ENCODE measurements at places on chromosomes 2 and 18. TPM values are rescaled to one million over a fixed set of nuclear protein-coding genes. Genes with fewer than 3 reads are reported as not detected.

The CNGA3 gene
- not detected for total RNA-seq

The LYPD6 gene
- total RNA-seq = 30.1 TPM

The ONECUT2 gene
- 173 TPM for total RNA-seq

The SPATS2L gene
- total RNA-seq = 243 TPM

The CYS1 gene
- 27.8 TPM for total RNA-seq

The SKOR2 gene
- not detected for total RNA-seq

The CAPN13 gene
- 44.4 TPM for total RNA-seq

The STEAP3 gene
- total RNA-seq = 9.3 TPM

The NFATC1 gene
- 7.4 TPM for total RNA-seq

The ZSWIM2 gene
- not detected for total RNA-seq

The INPP5D gene
- total RNA-seq = 30.4 TPM

The SCN2A gene
- 1.7 TPM for total RNA-seq

The IL1R1 gene
- 51.9 TPM for total RNA-seq

The CTNNA2 gene
- 0.37 TPM for total RNA-seq

The NPHP1 gene
- 8.6 TPM for total RNA-seq

The PARD6G gene
- total RNA-seq = 4.1 TPM

The SLC4A1AP gene
- 17.4 TPM for total RNA-seq

The CFAP210 gene
- 0.23 TPM for total RNA-seq

The MYO5B gene
- total RNA-seq = 63.1 TPM

The ABCG8 gene
- total RNA-seq = 2.6 TPM

The PFN4 gene
- 0.35 TPM for total RNA-seq

The SIX3 gene
- not detected for total RNA-seq

The ZNF396 gene
- total RNA-seq = 3.3 TPM

The ORC4 gene
- 42.5 TPM for total RNA-seq

The CRYGD gene
- total RNA-seq = not detected

The PHLPP1 gene
- 33.2 TPM for total RNA-seq

The DCDC2C gene
- total RNA-seq = 0.14 TPM

The ITGA4 gene
- 12.3 TPM for total RNA-seq

The KCNJ3 gene
- total RNA-seq = 5.3 TPM

The FOXD4L1 gene
- total RNA-seq = 0.17 TPM
